Stimulated activated CD8-positive, alpha-beta memory T cell treated with anti-CD3 and anti-CD28 coated beads, Interleukin-2, amount 100 ng/mL, for 1 hour (primary cell): ENCODE measurements at places on chromosomes 5 and 9.
A peak's percentile ranks its signal among the peaks of the same experiment; 100 is the strongest.

DNA sequence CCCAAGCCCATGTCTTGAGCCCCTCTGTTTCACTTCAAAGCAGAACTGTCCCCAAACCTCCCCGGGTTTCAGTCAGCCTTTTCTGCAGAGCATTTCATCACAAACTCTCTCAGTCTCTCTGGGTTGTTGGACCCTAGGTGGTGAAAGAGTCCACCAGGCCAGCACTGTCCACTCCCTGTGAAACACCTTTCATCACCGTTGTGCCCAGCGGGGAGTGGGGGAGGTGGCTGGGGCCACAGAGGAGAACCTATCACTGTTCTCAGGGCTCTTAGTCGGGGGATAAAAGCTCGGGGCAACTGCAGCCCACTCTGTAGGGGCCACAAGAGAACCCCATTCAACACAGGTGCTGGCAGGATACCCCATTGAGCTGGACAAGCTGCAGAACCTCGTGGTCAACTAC, 5.4 kb upstream of the RABL6 start:
- DNase-seq, result no peak

DNA sequence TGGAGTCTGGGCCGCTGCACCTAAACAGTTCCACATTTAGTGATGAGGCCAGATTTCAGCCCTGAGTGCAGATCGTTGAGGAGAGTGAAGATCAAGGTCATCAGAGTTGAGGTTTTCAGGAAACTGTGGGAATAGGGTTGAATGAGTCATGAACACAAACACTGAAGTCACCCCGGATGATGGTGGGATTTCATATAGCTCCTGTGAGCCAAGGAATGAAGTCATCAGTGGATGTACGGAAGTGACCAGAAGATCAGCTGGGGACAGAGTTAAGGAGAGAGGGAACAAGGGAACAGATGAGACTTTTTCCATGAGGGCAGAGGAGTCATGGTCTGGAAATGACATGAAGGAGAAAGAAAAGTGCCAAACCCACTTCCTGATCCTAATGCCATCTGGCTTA, 36.5 kb downstream of the PALM2AKAP2 start:
- no peak for DNase-seq

GRCh38 chr5:107563959-107564544, 106.7 kb downstream of the EFNA5 start:
- no peak for DNase-seq

- no peak for DNase-seq
Measured at GRCh38 chr5:129400395-129400983, 59.6 kb upstream of the ADAMTS19 start.

- no peak for DNase-seq
Measured at GRCh38 chr5:7676455-7676854, 174.5 kb downstream of the CFAP90 start.

DNA sequence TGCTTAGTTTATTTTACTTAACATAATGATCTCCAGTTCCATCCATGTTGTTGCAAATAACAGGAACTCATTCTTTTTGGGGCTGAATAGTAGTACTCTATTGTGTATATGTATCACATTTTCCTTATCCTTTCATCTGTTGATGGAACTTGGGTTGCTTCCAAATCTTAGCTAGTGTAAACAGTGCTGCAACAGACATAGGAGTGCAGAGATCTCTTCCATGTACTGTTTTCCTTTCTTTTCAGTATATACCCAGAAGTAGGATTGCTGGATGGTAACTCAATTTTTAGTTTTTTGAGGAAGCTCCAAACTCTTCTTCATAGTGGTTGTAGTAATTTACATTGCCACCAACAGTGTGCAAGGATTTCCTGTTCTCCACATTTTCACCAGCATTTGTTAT, 138.8 kb upstream of the POC5 start:
- no peak for DNase-seq

GRCh38 chr5:181265092-181265671, 4.2 kb upstream of the TRIM52 start:
- no peak for DNase-seq

GRCh38 chr5:174490728-174491127, 233.7 kb upstream of the MSX2 start:
- no peak for DNase-seq

GRCh38 chr5:179225387-179225786, 119.9 kb downstream of the ADAMTS2 start:
- no peak for DNase-seq

- DNase-seq, result no peak
Measured at GRCh38 chr9:123753016-123753415, 176.9 kb downstream of the DENND1A start.

DNA sequence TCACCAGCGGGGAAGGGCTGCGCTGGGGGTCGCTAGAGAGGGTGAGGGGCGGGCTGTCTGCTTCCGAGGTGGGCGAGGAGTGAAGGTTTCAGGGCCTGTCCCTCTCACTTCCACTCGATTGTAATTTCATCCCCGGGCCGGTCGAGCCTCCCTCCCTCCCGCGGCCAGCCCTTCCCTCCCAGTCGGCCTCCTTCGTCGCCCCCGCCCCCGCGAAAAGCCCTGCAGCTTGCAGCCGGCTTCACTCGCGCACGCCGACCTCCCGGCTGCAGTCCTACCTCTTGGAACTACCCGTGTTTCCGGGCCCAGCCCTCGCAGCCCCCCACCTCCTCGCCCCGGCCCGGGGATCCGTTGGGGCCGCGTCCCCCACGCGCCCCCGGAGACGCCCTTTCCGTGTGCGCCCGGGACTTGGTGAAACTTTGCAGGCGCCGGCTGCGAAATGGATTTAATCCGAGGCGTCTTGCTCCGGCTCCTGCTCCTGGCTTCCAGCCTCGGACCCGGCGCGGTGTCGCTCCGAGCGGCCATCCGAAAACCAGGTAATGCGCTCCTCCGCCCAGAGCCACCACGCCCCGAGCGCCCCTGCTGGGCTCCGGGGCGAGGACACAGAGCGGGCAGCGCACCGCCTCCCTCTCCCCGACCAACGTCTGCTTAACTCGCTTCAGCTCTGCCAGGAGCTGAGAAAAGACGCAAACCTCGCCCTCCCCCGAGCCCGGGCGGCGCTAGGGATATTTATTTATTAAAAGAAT, at the start of gene EGFLAM:
EGFLAM (plus strand) TSS at position 241 of the 743 bp plus-strand sequence; CDS start at position 437, 196 bp downstream.
- DNase-seq, result no peak

GRCh38 chr5:51518607-51519006, 135.4 kb downstream of the ISL1 start:
- DNase-seq, result no peak

- DNase-seq, result no peak
Measured at GRCh38 chr5:82158755-82159413, 119.3 kb downstream of the RPS23 start.

GRCh38 chr5:5643481-5643880, 221.0 kb downstream of the ICE1 start:
- no peak for DNase-seq

DNA sequence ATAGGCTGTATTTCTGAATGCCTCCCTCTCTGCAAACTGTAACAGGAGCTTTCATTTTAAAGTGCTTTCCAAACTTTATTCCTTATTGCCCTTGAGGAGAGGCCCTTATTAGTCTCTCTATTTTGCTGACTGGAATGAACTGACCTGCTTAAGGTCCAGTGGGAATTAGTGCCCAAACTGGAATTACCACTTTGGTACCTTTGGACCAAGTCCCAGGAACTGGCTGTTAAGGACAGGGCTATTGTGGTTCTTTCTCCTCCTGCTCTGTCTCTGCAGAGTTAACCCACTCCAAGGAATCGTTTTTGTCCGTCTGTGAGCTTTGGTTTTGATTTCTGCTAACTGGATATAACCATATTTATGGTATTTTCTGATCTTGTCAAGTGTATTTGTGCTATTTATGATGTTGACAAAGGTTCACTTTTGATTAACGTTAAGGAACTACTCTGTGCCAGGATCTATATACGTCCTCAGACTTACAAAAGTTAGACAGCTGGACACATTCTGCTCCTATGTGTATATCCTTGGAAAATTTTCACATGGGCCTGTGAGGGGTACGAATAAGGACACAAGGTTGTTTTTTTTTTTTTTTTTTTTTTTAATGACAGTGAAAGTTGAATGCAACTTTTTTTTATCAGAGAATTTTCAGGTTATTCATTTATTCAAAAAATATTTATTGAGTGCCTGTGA, 189.1 kb upstream of the ANKRD55 start:
- no peak for DNase-seq

DNA sequence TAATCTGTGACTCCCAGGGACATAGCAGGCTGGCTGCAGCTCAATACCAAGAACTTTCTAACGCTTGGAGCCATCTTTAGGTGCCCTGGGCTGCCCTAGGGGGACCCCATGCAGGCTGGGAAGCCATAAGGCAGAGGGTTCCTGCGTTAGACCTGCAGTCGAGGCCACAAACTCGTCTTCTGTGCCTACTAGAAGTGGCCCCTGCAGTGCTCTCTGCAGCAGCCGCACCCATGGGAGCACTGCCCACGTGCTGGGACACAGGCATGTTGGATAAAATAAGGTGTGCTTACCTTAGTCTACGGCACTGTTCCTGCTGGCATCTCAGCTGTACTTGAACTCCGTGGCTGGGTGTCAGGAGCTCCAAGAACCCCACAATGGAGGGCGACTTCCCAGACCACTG, 9.4 kb downstream of the TOR1B start:
- no peak for DNase-seq

- DNase-seq, result no peak
Measured at GRCh38 chr5:124180299-124180874, 566.1 kb downstream of the ZNF608 start.

GRCh38 chr9:93683331-93684134, 107.1 kb downstream of the PHF2 start:
- no peak for DNase-seq

GRCh38 chr9:134455934-134456755, 129.9 kb downstream of the RXRA start:
- DNase-seq, result peak; percentile 43

DNA sequence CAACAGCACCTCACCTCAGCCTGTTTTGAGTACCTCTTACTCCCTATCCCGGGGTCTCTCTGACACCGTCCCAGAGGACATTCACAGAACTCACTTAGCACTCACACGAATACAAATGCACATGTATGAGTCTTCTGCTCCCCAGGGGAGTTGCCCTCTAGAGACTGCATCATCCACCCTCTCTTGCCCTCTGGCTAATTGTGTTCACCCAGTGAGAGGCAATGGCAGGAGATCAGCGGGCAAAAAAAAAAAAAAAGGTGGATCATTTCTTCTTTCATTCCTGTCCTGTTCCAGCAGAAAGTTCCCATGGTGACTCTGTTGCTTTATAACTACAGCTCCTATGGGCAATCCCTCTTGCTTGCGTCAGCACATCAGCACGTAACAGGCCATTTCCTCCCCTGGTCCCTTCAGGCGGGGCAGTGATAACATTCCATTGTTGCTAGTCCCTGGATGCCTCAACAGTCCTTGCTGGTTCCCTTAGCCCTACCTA, 23.5 kb upstream of the SNX2 start:
- no peak for DNase-seq

DNA sequence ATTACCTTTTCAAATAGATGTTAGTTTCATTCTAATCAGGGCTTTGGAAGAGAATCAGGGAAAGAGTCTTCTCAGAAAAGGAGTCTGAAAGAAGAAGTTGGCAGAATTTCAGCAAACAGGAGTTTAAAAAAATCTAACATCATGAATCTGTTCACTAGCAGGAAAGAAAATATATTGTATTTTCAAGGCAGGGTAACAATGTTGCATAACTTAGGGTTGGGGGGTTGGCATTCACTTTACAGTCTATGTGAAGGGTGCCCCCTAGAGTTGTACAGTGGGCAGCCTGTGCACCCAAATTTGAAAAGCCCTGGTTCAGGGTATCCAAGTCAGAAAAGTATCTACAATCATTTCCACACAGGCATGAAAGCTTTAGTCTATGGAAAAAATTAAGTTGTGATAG, 348.4 kb upstream of the SLC30A5 start:
- DNase-seq, result no peak

- DNase-seq, result no peak
Measured at GRCh38 chr5:169051351-169051750, 249.6 kb downstream of the SLIT3 start.

DNA sequence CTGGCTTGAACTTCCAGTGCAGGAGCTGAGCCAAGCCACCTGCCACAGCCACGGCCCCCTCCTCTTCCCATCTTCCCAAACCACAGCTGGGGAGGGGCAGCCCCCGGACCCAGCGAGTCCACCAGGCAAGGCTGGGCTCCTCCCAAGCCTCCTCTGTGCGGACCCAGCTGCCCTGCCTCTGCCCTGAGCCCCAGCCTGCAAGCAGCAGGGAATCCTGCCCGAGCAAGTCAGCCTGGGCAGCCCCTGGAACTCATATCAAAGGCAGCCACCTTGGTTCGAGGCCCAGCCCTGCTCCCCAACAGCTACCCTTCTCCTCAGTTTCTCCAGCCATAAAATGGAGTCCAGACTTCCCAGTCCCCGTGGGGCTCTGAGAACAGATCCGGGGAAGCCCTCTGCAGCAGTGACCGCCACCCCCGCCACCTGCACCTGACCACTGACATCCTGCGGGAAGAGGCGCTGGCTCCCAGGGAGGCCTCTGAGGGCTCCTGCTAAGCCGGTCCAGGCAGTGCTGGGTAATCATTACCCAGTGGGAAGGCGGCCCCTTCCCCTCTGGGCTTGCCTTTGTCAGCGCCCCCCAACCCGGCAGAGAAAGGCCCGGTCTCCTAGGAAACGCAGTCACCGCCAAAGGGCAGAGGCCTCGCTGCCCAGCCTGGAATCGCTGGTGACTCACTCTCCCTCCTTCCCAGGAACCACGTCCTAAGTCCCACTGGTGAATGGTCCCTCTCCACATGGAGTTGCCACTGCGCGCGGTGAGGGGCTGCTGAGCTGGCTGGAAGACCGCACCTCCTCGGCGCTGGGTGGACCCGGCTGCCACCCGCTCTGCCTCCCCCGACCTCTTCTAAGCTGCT, 1.5 kb downstream of the VAV2 start:
- DNase-seq, result no peak

- DNase-seq, result no peak
Measured at GRCh38 chr5:137621861-137622823, 113.7 kb downstream of the KLHL3 start.

DNA sequence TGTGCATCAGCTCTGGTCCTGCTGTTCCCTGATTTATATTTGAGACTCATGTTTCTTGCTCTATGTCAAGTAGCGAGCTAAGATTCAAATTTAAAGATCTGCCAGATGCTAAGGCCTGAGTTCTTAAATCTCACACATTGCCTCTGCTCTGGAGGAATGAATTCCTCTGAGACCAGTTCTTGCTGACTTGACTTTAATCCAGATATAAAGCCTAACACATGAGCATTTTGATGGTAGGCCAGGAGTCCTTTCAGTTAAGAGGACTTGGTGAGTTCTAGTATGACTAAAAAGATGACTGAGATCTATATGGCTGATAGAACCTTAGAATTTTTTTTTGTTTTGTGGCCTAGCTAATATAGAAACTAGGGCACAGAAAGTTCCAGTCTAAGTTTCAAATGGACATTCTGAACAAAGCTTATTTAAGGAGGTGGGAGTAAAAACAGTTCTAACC, 1.3 kb upstream of the INIP start:
- no peak for DNase-seq
